ENCODE measurements at places on chromosomes 1 and 21.

GRCh38 chr1:151292207-151293030 lies 10.3 kb downstream of the ZNF687 start:
- no peak for DNase-seq

DNA sequence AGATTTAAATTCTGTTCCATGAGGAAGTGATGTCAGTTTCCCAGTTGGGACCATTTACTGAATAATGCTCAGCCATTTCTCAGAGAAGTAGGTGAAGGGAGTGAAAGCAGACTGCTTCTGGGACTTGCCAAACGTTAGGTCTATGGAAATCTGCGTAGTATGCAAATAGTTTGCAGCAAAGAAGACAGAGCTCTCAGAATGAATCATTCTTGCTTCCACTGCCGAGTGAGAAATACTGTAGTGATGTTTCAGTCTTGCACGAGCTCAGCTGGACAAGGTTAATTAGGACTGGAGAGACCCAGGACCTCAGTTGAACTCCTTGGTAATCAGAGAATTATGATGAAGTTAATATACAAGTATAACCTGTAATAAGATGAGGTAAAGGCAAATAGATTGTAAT lies 317.7 kb upstream of the DAB1 start:
- no peak for DNase-seq

DNA sequence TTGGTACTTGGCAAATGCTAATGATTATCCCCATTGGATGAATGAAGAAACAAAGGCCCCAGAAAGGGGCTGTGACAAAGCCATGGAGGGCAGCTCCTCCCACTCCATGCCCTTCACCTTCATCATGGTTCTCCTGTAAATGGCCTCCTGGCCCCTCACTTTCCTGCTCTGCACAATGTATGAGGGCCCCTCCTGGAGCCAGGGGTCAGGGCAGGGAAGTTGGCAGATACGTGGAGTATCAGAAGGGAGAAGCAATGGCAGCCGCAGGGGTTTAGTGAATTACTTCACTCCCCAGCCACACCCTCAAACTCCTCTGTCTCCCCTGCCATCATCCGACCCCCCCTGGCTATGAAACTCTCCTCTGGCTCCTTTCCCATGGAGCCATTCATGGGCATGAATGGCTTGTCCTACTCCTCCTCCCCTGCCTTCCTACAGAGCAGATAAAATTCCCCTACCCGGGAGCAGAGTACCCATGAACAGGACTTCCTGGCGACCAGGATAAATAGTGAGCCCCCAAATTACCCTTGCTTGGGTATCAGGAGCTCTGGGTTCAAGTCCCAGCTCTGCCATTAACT lies 86.3 kb downstream of the CAMK2N1 start:
- no peak for DNase-seq

GRCh38 chr1:217614200-217614712 lies 16.6 kb downstream of the GPATCH2 start:
- no peak for DNase-seq

DNA sequence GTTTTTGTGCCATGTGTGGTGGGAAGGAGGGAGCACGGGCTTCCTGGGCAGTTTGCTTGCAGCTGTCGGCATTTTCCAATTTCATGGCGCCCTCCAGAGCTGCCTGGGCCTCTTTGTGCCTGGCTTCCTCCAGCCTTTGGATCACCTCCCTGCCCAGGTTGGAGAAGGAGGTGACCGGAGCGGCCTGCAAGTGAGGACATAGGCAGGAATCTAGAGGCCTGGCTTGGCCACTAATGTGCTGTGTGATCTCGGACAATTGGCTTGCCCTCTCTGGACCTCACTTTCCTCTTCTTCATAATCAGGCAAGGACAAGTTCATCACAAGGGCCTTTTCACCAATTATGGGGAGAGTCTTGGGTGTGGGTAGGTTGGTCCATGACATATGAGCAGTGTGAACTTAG lies 245.1 kb downstream of the MATN1 start:
- DNase-seq: no peak

GRCh38 chr1:14511166-14511680 lies 87.3 kb upstream of the KAZN start:
- no peak for DNase-seq

GRCh38 chr1:239987103-239987745 lies 104.5 kb upstream of the FMN2 start:
- no peak for DNase-seq

DNA sequence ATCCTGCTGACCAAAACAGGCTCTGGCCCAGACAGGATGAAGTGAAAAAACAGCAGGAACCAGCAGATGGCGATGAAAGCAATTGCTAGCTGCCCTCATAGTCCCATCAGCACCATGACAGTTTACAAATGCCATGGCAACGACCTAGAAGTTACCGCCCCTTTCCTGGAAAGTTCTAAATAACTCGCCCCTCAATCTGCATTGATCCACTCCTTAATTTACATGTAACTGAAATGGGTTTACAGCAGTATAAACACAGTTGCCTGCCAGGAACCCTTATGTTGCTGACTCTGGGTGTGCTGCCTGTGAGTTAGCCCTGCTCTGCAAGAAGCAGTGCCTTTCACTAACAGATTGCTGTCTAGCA lies 65.5 kb upstream of the CR1L start:
- peak; percentile 31 for DNase-seq

DNA sequence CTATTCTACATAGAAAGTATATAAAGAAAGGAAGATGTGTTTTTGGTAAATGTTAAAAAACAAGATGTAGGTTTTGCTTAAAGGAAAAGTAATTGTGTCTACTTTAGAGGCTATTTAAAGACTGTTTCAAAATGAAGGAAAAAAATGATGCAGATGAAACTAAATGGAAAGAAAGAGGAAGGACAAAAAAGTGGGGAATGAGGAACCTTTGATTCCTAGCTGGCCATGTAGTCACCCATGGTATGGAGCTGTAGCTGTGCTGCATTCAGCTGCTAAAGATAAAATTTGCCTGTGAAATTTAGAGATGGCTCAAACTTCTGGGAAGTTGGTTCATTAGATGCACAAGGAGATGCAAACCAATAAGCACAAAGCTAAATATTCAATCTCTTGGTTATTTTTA lies 86.8 kb upstream of the SERBP1 start:
- DNase-seq: no peak

DNA sequence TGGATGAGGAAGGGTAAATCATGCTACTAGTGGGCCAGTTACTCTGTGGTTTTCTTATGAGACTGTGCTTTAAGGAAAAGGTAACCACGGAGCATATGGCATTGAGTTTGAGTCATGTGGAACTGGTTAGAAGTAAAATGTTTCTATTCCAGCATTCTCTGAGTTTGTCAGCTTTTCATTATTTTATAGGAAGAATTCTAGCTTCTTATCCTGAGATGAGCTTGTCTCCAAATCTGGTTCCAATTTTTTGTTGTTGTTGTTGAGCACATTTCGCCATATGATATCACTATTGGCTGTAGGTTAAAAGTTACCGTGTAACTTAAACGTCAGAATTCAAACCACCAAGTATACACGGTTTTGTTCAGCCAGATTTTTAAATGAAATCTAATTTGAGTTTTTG lies 69.9 kb downstream of the ATF6 start:
- DNase-seq: no peak

GRCh38 chr1:33260439-33260838 lies 4.1 kb downstream of the ZNF362 start:
- DNase-seq: no peak

DNA sequence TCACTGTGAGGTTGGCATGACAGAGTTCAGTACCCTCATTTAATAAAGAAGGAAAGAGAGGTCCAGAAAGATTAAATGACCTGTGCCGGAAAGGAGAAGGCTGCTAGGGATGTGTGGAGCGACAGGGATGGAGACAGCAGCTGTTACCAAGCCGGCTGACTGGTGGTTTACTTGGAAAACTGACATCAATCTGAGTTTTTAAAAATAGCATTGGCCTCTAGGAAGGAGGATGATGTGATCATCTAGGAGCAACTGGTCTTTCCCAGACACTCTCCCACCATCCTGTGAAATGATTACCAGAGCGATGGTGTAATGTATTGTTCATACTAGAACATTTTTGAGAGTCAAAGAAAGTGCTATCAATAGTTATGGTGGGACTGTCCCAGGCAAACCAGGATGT lies 154.4 kb downstream of the ZSCAN20 start:
- DNase-seq: no peak

GRCh38 chr1:213985209-213986019 lies 2.4 kb upstream of the PROX1 start:
- no peak for DNase-seq

DNA sequence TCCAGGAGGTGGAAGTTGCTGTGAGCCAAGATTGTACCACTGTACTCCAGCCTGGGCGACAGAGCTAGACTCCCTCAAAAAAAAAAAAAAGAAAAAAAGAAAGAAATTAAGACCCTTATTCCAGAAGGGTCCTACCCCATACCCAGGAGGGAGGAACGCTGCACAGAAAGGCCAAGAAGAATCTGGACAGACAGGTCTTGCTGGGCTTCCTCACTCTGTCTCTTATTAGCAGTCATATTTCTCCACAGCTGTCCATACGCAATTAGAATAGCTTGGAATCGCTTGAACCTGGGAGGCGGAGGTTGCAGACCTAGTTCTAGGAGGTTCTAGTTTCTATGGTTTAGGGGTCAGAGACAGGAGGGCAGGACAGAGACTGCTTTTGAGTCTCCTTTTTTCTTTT lies 3.2 kb upstream of the PAQR7 start:
- DNase-seq: no peak

GRCh38 chr1:213244664-213245091 lies 193.6 kb downstream of the RPS6KC1 start:
- DNase-seq: peak; percentile 22

- peak; percentile 28 for DNase-seq
These were observed 1.8 kb upstream of the ELAPOR1 start for GRCh38 chr1:109112056-109112651.

Data from germinal center (tissue), 1 donor.